ENCODE measurements at places on chromosomes 16 and 17. TPM values are rescaled to one million over a fixed set of nuclear protein-coding genes. Genes with fewer than 3 reads are reported as not detected.

Gene CYGB
- total RNA-seq = 14.4 TPM

Gene YBX2
- total RNA-seq = 0.37 TPM

Gene OR3A2
- 0.42 TPM for total RNA-seq

Gene KRT25
- total RNA-seq = not detected

Gene NPIPB5
- 371 TPM for total RNA-seq

Gene TVP23A
- total RNA-seq = 3.7 TPM

Gene PRR29
- 0.42 TPM for total RNA-seq

Gene STAC2
- total RNA-seq = 0.32 TPM

Gene AXIN2
- total RNA-seq = 23.4 TPM

Gene CUEDC1
- total RNA-seq = 14.9 TPM

GRCh38 chr17:69539781-69540319, 125.4 kb downstream of the MAP2K6 start:
- DNase-seq = no peak

GRCh38 chr16:56409195-56409594, 16.1 kb downstream of the AMFR start:
- no peak for DNase-seq

GRCh38 chr16:81353895-81354294, 39.1 kb downstream of the GAN start:
- no peak for DNase-seq

DNA sequence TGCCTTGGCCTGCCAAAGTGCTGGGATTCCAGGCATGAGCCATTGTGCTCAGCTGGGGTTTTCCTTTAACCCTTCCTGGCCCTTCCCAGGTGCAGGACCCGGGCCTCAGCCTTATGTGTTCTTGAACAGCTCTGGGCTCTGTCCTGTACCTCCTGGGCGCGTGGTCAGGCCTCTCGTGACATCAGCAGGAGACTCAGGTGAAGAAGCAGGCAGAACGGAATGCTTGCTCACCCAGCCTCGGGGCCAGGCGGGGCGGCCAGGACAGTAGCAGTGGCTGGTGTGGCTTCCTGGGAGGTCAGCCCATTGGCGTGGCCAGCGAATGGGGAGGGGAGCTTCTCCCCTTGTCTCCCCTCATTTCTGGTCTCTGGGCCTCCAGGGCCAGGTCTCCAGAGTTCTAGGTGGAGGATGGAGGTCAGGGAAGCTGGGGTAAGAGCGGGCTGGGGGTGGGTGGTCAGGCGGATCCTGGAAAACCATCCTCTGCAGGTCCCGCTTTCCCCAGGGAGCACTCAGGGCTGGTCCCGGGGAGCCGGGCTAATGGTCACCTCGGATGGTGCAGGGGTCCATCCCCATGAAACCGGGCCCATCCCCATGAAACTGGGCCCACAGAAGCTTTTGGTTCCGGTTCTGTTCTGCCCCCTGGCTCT, 281.5 kb downstream of the SEC14L1 start:
- DNase-seq = no peak

- DNase-seq = no peak
Observed at GRCh38 chr17:45146890-45147580, 1.2 kb upstream of the HEXIM1 start.

DNA sequence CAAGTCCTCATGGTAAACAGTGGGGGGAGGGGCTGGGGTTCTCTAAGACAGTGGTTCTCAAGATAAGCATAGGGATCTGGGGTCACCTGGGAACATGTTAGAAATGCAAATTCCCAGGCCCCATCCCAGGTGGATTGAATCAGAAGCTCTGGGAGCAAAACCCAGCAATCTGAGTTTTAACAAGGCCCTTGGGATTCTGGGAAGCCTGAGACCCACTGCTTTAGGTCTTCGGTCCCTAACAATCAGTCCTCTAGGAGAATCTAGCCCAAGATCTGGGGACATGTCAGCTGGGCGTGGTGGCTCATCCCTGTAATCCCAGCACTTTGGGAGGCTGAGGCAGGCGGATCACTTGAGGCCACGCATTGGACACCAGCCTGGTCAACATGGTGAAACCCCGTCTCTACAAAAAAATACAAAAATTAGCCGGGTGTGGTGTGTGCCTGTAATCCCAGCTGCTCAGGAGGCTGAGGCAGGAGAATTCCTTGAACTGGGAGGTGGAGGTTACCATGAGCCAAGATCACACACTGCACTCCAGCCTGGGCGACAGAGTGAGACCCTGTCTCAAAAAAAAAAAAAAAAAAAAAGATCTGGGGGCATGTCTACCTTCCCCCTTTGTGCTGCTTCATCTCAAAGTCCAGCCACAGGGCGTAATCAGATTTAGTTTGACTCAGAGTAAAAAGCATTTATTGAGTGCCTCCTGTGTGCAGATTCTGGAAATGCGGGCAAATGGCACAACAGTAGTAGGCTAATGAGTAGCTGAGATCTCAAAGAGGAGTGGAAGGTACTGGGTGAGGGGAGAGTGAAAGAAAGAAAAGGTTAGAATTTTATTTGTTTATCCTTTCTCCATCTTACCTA, 8.8 kb upstream of the NR1D1 start:
- no peak for DNase-seq

GRCh38 chr16:81703177-81704155, 75.6 kb upstream of the PLCG2 start:
- no peak for DNase-seq

DNA sequence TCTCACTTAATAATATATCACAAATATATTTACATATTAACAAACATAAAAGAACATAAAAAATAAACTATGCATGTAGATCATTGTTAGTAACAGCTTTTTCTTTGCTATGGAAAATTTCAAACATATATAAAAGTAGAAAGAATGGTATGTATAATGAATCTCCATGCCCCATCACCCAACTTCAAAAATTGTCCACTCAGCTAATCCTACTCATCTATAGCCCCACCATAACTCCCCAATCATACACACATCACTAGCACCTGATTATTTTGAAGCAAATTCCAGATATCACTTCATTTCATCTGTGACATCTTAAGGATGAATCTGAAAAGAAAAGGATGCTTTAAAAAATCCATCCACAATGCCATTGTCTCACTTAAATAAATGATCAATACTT, 46.8 kb downstream of the SHISA6 start:
- no peak for DNase-seq

DNA sequence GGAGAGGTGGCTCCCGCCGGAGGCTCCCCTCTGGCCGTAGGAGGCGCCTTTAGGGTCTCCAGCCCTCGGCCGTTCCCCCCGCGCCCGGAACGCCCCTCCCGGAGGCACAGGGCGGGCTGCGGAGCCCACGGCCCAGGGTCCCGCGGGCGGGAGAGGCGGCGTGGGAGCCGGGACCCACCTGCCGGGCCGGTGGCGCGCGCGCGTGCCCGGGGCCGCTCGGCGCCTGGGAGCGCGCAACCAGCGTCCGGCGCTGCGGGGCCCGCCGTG, at the start of gene MIF4GD:
TSS of gene MIF4GD (minus strand) at position 266 of the 267 bp plus-strand sequence. CDS start 1,036 bp downstream, outside the sequence.
- DNase-seq = no peak

- DNase-seq = peak; percentile 45
Observed at GRCh38 chr16:56295739-56296527, 104.6 kb downstream of the GNAO1 start.

DNA sequence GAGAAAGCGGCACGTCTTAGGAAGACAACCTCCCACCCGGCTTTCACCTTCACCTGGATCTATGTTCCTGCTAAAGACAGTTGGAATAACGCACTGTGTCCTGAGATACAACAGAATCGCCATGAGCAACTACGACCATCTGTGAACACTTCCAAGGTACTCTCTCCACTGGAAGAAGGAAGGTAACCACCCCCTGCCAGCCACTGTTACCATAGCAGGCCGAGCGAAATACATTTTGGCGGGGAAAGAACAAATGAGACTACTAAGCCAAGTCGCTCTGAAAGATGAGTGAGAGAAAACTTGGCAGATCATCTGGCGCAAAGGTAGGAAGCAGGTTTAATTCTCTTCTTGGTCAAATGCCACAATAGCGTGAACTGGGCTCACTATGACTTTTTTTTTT, 9.8 kb downstream of the CRK start:
- no peak for DNase-seq

DNA sequence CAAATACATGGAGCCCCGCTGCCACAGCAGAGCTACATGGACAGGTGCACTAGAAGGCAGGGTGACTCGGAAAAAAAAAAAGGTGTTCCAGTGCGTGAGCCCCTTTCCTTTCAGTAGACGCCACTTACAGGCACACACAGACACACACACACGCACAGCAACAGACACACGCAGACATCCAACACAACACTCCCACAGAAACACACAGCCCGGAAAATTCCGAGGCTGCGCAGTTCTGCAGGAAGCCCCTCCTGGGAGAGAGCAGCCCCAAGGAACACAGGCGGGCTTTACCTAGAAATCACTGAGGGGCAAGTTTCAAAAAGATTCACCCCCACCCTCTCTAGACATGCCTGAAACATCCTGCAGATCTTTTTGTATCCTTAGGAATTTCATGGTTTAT, 136.0 kb upstream of the WSB1 start:
- no peak for DNase-seq

DNA sequence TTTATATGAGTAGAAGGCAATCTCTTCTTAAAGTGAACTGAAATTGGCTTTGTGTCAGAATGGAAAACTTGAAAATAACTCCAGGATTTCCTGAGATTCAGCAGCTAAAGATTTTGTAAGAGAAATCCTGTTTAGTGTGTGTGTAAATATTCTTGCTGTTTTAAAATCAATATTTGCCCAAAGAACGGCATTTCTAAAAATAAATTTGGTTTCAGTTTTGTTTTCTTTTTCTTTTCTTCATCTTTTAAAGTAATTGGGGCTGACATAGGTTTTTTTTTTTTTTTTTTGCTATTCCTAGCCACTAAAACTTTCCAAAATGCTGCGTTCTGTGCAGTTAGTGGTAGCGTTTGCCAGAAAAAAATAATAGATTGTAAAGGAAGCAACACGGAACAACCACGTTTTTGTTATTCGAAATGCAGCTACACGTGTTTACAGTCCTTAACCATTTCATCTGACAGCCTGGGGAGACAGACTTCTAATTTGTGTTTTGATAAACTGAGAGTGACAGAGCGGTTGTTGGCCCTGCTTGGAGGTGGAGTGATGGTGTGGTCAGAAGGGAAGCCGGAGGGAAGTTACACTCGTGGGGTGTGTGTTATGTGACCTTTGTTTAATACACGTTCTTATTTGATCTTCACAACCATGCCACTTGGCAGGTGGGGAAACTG, 21.6 kb upstream of the SMPD3 start:
- no peak for DNase-seq

GRCh38 chr17:29133121-29133713, 47.0 kb downstream of the MYO18A start:
- DNase-seq = no peak

- no peak for DNase-seq
Observed at GRCh38 chr17:66865151-66865550, 30.2 kb downstream of the CACNG5 start.

DNA sequence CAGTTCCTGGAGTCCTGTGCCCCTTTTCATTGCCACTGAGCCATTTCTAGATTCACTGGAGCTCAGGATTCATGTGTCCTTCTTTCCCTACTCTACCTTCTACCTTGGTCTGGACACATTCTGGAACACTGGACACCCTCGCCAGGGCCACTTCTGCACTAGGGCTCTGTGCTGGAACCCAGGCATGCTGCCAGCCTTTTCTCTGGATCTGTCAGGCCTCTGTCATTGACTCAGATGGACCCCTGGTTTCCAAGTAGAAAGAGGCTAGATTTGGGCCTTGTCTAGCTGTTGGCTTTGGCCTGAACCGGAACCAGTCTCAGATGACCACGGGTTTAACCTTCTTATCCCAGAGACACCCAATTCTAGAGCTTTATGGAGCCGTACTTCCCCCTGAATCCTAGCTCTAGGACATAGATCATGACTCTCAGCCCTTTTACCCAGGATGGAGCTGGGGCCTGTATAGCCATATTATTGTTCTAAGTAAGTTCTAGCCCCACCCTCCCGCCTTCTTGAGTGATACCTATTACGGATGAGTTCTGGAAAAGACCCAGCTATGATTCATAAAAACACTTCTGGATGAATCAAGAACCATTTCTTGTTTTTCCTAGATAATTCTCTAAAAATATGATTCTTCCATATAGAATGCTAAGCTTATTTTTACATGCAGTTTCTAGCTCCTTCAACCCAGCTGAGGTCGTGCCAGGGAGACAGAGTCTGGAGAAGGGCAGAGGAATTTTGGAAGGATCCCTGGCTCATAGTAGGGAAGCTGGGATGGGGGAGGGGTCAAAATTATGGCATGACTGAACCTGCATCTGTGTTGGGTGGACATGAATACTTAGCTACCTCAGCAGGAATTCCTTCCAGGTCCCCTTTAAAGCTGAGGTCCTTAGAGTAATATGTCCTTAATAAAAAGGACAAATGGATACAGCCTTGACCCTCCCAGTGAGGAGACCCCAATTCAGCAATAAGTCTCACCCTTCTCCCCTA, 1.1 kb upstream of the CHRNB1 start:
- no peak for DNase-seq

DNA sequence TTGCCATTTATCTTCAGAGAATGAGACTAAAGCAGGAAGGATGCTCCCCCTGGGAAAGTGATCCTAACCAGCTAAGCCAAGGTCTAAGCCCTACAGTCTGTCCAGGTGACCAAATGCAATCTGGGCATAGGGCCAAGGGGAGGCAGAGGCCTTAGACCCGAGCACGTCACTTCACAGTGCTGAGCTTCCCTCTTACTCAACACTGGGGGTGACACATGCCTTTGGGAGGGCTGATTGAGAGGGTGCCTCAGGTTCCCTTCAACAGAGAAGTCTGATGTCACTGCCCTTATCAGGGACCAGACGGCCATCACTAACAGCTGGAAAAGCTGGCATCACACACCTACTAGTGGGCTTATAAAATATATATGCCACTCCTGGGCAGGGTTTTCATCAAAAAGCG, 4.0 kb downstream of the CIAO2B start:
- no peak for DNase-seq

Data from urinary bladder (tissue), 4 donors.